ENCODE measurements at places on chromosomes 7 and 10. TPM values are rescaled to one million over a fixed set of nuclear protein-coding genes. Genes with fewer than 3 reads are reported as not detected.

DNA sequence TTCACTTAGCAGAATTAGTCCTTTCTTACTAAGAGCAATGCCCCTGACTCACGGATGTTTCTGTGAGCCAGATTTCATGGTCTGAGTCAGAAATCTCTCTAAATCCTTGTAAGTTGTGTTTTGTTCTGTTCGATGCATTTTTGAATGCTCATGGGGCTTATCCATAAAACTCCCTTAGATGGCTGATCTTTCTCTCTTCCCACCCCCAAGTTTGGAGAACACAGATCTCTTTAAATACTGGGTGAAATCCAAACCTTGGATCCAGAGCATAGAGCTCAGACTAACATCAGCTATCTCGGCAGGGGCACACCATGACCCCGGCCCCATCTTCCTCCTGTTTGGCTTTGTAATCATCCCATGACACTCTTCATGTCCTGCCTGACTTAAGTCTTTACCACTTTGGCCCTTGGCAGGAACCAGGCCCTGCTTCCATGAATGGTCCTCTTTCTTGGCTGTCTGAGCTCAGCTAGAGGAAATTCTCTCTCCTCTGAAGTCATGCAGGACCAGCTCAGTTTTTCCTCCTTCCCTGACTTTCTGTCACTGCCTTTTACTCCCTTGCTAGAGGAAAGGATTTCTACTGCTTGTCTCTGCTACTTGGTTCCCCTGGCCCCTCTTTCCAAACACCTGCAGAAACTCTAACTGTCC is 120.4 kb upstream of the RAB11FIP2 start:
- no peak for DNase-seq

- no peak for DNase-seq
Measured at GRCh38 chr7:138608275-138608674, 92.9 kb downstream of the SVOPL start.

The TLX1 gene
- not detected for total RNA-seq

DNA sequence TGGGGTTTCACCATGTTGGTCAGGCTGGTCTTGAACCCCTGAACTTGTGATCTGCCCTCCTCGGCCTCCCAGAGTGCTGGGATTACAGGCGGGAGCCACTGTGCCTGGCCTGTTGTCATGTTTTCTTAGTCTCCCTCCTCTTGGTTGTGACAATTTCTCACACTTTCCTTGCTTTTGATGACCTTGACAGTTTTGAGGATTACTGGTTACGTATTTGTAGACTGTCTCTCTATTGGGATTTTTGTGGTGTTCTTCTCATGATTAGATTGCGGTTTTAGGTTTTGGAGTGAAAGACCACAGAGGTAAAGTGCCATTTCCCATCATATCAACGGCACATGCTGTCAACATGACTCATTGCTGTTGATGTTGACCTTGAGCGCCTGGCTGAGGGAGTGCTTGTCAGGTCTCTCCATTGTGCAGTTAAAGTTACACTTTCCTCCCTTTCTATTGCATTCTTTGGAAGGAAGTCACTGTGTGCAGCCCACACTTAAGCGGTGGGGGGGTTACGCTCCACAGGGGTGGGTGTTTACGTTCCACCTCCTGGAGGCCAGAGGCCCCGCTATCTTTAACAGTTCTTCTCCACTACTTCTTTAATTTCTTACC is 10.8 kb downstream of the NEURL1 start:
- DNase-seq: peak; percentile 99

DNA sequence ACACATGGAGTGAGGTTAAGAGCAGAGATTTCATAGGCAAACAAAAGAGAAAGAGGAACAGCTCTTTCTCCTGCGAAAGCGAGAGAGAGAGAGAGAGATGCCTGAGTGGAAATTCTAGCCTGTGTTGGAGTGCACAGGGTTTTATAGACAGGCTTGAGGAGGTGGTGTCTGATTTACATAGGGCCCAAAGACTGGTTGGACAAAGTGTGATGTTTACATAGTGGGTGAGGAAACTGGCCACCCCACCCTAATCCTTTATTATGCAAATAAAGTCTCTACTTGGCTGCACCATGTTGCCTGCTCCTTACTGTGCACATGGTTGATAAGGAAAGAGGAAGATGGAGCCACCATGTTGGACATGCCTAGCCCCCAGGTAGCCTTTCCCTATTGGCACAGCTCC is 967.8 kb upstream of the SORCS1 start:
- DNase-seq: no peak

DNA sequence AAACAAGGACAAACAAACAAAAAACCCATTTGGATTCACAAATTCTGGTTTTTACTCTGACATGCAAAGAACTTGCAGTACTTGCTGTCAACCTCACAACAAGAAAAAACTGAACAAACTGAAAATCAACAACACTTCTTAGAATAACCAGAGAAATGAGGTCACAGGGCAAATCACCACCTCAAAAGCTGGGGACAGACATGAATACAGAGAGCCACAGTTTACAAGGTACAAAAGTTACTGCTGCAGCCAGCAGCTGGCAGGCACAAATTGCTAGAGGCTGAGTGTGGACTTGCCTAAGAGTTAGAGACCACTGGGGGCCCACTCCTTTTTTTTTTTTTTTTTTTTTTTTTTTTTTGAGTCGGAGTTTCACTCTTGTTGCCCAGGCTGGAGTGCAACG is 15.0 kb upstream of the RNF32 start:
- no peak for DNase-seq

GRCh38 chr7:68619526-68619925 is 978.7 kb upstream of the AUTS2 start:
- DNase-seq: no peak

DNA sequence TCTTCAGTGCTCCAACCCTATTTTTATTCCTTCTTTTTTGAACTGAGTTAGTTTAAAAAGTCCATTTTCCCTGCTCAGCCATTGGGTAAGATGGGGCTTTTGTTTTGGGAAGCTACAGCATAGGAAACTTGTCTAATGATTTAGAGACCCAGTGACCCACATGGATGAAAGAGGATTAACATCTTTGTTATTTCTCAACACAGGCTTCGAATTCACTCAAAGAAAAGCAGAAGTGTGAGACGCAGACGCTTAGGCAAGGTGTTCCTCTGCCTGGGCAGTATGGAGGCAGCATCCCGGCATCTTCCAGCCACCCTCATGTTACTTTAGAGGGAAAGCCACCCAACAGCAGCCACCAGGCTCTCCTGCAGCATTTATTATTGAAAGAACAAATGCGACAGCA is 152.0 kb downstream of the HDAC9 start:
- no peak for DNase-seq

GRCh38 chr7:112157072-112157471 is 49.1 kb downstream of the DOCK4 start:
- DNase-seq: peak; percentile 91

The FLNC gene
- 243 TPM for total RNA-seq

DNA sequence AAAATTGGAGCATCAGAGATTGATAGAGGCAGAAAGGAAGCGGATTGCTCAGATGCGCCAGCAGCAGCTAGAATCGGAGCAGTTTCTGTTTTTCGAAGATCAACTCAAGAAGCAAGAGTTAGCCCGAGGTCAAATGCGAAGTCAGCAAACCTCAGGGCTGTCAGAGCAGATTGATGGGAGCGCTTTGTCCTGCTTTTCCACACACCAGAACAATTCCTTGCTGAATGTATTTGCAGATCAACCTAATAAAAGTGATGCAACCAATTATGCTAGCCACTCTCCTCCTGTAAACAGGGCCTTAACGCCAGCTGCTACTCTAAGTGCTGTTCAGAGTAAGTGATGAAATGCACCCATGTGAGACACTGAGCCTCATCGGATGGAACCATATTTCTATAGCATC is 33.1 kb downstream of the STAMBPL1 start:
- no peak for DNase-seq

The APBB1IP gene
- 0.07 TPM for total RNA-seq

DNA sequence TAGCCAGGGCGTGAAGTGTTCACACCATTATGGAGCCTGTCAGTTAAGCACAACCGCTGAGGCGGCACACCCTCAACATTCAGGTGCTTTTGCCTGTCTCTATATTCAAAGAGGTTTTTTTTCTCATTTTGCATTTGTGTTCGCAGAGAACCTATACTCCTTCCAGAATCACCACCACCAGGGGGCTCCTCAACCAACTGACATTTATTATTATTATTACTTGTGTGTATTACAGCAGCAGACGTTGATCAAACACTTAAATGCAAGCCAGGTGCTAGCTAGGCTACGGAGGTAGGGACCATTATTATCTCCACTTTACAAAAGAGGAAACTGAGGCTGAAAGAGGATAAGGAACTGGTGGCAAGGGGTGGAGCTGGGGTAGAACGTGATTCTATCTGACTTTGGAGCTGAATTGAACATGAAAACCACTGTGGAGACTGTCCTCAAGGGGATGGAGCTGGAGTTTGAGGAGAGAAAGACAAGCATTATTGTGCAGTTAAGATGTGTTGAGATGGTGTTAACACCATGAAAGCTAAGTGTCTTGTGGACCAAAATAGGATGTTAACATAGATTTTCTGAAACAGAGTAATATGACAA is 133.8 kb upstream of the PLXNA4 start:
- no peak for DNase-seq

The MYPN gene
- 0.04 TPM for total RNA-seq

The HMX3 gene
- not detected for total RNA-seq

GRCh38 chr10:18401416-18402195 is 249.8 kb downstream of the NSUN6 start:
- no peak for DNase-seq

DNA sequence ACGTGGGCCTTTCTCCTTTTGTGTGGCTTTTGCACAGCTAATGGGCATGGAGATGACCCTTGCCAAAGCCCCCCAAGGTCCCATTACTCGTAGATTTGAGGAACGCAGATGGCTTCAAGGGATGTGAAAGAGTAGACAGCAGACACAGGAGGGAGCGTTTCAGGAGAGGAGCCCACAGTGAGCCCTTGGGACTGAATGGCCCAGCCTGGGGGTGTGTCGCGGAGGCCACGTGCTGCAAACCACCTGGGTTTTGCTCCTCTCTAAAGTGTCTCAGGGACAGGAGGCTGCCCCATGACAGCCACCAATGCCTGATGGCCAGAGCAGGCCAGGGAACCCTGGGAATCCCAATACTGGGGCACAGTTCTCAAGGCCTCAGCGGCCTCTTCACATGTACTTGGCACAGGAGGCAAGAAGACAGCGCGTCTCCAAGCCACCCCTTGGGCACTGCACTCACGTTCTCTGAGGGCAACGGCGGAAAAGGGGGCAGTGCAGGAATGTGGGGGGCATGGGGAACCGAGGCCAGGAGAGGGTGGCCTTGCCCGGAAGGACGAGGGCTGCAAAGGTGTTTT is 185.2 kb downstream of the WDR37 start:
- no peak for DNase-seq

DNA sequence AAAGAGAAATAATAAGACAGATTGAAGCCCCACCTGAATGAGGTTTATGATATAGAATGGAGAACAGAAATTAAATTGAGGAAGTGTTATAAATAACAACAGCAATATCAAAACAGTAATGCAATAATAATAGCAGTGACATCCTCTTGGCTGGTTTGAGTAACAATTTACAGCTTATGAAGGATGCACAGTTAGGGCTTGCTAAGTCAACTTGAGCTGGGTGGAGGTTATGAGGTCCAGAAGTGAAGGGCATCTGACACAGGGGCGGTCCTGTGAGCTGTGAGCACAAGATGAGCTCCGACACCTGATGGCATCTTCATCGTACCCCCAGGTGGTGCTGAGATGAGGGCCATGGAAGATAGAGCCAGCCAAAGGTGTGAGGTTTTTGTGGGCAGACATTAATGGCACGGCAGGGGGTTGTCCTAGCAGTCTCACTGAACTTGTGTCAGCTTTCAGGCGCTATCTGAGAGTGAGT is 30.5 kb downstream of the ARHGAP22 start:
- DNase-seq: no peak

DNA sequence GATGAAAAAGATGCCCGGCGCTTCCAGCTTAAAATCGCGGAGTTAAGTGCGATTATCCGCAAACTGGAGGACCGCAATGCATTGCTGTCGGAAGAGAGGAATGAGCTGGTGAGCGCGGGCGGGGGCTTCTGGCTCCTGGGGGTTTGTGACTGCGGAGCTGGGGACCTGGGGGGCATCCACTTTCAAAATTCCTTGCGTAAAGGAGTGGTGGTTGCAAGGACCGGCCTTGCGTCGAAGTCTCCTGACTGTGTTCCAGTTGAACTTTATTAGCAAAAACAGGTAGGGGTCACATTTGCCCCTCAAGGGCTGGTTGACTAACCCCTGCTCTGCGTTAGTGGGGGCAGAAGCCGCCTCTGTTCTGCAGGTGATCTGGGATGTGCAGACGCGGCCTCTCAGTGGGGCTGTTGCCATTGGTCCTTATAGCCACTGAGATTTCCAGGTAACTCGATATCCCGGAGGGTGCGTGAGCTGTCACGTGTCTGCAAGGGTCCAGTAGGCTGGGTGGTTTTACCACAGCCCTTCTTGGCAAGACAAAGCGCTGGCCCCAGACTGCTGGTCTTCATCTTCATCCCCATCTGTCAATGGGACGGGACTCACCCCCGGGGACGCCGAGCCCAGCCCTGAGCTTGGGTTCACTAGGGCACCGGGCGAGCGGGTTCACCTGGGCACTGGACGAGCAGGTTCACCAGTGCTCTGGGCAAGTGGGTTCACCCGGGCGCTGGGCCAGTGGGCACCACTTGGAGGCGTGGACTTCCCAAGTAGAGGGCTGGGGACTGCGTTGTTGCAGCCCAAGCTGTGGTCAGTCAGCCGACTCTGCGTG is 51.5 kb upstream of the DPYSL4 start:
- DNase-seq: no peak

- no peak for DNase-seq
Measured at GRCh38 chr7:138546064-138546619, 86.1 kb downstream of the TRIM24 start.

The GIMAP7 gene
- total RNA-seq: not detected

GRCh38 chr7:49866076-49866735 is 92.8 kb downstream of the VWC2 start:
- DNase-seq: no peak

The VPS37D gene
- total RNA-seq: 12.2 TPM

- DNase-seq: no peak
Measured at GRCh38 chr10:63491588-63492316, 26.0 kb upstream of the JMJD1C start.

DNA sequence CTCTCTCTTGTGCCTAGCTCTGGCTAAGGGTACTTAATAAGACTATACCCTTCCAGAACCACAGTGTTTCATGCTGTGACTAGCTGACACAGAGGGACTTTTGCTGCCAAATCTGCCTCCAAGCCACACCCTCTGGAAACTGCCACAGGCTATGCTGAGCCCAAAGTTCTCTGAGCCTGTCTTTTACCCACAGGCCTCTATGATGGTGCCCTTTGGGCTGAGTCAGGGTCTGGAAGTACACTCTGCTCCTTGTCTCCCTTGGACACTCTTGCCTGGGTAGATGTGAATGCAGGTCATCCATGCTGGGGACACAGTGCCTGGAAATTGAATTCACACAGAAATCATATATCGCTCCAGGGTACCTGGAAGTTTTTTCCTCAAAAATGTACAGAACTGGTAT is 22.6 kb downstream of the DYDC1 start:
- DNase-seq: no peak

DNA sequence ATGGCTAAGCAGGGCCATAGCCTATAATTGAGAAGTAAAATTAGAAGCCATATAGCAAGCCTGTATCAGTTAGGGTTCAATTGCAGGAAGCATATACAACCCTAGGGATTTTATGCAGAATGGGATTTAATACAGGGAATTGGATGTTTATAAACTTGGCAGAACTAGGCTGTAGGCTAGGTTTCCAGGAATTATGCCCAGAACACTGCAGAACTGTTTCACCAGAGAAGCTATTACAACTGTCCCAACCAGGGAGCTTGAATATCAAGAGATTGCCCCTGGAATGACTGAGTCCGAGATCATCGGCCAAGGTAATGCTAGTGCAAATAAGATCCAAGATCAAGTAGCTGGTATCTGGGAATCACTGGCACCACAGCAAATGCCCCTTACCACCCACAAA is 64.0 kb downstream of the PRR15 start:
- no peak for DNase-seq

The IFIT1B gene
- total RNA-seq: not detected
